ENCODE measurements at places on chromosomes 11 and 22.

DNA sequence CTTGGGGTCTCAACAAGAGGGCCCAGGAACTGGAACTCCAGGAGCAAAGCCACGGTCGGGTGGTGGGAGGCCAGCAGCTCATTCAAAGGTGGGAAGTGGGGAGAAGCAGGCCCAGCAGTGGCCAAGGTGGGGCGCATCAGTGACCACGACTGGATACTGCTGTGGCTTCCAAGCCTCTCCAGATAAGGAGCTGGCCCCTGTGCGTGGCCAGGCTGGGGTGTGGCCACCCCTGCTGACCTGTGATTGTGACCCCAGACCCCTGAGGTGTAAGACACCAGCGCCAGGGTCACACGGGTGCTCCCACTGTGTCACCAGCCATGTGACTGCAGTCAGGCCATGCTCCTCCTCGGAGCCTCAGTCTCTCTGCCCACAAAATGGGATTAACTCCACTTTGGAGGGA, 20.3 kb downstream of the A4GALT start:
- DNase-seq: no peak

- no peak for DNase-seq
These were observed 268.4 kb downstream of the FAM76B start for GRCh38 chr11:95521133-95521542.

DNA sequence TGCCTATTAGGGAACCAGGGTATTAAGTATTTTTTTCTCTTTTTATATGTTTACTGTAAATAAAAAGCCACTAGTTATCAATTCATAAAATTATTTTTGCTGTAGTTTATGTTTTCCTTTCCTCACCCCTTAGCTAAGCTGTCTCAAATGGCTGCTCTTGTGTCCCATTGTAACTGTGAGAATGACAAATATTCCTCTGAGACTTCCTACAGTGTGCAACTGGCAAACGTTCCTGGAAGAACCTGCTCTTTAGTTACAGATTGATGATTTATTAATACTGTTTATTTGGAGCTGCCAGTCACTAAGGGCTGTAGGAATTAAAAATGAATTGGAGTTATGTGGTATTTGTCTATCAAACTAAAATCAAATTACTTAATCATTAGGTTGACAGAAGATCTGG, 675.4 kb upstream of the ARHGAP42 start:
- no peak for DNase-seq

DNA sequence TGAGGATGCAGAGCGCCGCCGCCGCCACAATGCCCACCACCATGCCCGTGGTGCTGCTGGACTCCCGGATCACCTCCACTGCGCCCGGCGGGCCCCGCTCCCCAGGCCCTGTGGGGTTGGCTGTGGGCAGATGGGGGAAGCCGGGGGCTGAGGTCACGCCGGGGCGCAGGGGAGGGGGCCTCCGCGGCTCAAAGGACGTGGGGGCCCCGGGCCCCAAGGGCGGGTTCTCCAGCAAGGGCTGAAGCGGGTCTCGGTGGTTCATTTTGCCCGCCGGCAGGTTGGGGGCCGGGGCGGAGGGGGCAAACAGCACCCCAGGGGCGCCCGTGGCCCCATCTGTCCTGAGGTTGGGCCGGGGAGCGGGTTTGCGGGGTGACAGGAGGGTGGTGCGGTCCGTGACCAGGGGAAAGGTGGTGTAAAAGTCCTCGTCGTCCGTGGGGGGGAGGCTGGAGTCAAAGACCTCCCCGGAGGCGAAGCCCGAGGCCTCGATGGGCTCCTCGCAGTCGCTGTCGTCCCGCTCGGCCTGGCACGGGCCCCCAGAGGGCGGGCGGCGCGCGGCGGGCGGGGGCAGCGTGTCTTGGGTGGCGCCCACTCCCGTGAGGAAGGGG, 16.5 kb downstream of the SLC22A12 start:
- no peak for DNase-seq

GRCh38 chr11:119483341-119483880, 60.4 kb upstream of the THY1 start:
- no peak for DNase-seq

GRCh38 chr22:48556222-48556621, 1271.5 kb downstream of the BRD1 start:
- no peak for DNase-seq

DNA sequence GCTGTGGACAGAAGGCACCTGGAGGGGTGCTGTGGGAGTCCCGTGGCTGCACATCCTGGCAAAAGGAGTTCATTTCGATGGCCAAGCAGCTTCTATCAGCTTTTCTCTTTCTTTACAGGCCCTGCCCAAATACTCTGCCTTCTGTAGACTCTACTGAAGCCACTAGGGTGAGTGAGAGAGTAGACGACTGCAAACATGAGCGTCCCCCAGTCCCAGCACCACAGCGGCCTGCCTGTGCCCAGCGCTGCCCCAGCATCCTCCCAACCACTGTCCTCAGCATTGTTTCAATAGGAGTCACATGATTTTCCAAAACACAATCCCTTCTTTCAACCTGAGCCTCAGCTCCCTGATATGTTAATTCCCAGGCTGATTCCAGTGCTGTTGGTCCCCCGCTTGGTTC, 110.0 kb downstream of the KIRREL3 start:
- DNase-seq: no peak

DNA sequence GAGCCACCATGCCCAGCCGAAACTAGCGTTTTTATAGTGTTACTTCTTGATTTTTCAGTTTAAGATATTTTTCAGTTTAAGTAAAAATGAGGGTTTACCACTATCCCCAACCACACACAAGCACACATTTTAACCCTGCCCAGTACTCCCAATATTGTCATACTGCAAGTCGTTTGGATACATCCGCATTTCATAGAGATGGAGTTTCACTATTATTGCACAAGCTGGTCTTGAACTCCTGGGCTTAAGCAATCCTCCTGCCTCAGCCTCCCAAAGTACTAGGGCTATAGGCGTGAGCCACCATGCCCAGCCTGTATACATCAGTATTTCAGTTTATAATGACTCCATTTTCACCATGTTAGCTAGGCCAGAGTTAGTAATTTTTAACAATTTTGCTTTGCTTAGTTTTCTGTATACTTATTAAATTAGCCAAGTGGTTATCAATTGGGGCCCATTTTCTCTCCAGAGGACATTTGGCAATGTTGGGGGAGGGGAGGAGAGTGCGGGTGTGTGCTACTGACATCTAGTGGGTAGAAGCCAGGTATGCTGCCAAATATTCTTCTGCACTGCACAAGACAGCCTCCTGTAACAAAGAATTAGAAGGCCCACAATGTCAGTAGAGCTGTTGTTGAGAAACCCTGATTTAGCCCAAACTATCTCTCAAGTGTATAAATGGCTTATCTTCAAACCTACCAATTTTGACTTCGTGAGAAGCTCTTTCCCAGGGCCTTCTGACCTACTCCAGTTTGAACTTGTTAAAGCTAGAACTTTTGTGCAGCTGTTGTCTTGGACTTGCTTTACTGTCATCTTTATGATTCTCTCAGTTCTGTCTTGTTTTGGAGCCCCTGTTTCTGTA, 7.3 kb downstream of the USP47 start:
- peak; percentile 41 for DNase-seq

DNA sequence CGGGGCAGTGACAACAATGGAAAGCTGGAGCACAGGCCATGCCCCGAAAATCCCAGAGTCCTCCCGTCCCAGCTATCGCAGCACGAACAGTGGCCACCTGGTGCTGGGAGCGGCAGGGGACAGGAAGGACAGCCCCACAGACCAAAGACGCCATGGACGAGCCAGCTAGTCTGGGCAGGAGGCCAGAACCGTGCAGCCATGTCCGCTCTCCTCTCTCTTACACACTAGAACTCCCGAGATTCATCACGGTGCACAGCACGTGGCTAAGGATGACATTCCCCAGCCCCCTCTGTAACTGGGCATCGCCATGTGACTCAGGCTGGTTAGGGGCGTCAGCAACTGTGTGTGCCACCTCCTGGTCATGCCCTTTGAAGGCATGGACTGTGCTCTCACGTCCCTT, 4.6 kb downstream of the CDPF1 start:
- DNase-seq: peak; percentile 39

- DNase-seq: no peak
These were observed 16.9 kb downstream of the DAGLA start for GRCh38 chr11:61697078-61697502.

DNA sequence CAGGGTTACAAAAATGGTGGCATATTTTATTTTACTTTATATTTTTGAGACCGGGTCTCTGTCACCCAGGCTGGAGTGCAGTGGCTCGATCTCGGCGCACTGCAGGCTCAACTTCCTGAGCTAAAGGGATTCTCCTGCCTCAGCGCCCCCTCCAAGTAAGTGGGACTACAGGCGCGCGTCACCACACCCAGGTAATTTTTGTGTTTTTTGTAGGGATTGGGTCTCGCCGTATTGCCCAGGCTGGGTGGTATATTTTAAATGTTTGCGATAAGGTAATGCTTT, 652 bp upstream of the FOSL1 start:
- DNase-seq: no peak

- no peak for DNase-seq
These were observed 24.0 kb upstream of the ME3 start for GRCh38 chr11:86696451-86696850.

DNA sequence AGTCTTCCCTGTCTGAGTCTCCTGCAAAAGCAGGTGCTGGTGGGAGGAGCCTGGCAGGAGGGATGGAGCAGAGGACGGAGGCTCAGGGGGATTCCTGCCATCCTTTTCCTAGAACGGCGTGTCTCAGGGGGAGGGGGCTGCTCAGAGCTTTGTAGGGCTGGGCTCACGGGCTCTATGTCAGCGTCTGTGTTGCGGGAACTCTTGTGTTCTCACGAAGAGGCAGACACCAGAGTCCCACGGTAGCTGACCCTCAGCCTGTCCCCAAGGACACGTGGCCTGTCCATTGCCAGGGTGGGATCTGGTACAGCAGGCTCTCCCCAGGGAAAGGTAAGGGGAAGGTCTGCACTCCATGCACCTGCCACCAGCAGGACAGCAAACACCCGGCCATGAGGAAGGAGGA, 1505.2 kb downstream of the TBC1D22A start:
- no peak for DNase-seq

GRCh38 chr11:65500387-65501185, 1.7 kb downstream of the MALAT1 start:
- DNase-seq: no peak

- DNase-seq: no peak
These were observed 49.7 kb upstream of the PRODH start for GRCh38 chr22:18985780-18986179.

DNA sequence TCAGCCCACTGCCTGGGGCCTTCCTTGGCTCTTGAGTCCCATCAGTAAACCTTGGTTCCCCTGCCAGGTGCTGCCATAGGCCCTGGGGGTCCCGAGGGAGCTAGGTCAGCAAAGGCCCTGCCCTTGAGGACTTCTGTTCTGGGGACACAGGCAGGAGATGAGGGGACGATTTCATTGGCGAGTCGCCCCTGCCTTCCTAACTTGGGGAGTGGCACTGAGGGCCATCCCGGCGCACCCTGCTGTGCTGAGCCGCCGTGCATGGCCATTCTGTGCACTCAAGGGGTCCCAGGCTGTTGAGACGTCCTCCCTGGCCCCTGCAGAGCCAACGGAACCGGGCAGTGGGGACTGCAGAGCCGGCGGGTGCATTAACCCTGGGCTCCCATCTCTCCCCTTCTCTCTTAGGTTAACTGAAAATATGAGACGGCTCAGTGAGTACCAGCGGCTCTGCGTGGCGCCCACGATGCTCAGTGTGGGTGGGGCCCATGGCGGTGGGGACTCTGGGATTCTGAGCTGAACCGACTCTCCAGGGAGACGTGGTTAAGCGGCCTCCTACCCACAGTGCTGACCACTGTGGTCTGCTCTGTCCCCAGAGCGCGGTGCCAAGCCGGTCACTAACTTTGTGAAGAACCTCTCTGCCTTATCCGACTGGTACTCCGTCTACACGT, 43.4 kb downstream of the GRAMD4 start:
- DNase-seq: no peak

DNA sequence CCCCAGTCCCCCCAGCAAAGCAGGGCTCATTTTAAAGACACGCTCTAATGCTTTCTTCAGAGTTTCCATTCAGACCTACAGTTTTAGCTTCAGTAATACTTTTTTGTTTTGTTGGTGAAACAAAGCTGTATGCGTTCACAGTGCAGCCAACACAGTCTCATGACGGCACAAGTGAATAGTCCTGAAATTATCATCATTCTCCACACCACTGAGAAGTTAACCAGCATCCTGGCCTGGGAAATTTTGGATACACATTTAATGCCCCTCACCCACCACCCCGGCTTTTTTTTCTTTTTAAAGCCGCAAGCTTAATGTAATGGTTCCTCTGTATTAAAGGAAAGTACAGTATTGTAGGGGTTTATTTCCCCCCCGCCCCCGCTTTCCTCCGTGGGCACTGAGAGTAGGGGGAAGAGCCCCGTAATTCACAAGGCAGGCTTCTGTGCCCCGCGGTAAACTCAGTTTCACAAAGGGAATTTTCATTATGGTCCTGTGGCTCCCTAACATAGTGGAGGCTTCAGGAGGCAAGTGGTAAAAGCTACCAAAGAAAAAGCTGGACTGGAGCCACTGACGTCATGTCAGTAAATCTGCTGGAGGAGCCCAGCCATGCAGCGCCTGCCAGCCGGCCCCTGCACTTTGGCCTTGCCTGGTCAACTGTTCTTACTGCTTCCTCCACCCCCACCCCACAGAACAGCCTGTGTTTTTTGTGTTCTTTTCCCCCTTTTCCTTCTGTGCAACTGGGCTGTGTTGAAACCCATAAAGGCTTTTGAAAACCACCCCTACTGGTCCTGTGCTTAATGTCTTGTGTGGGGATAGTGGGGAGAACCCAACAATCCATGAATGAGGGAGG, 18.2 kb downstream of the TEAD1 start:
- peak; percentile 68 for DNase-seq

GRCh38 chr22:33563220-33563964, 356.9 kb downstream of the LARGE1 start:
- no peak for DNase-seq

- DNase-seq: no peak
These were observed 290.0 kb upstream of the LARGE1 start for GRCh38 chr22:34210301-34210700.

GRCh38 chr11:61551634-61552033, 29.2 kb downstream of the SYT7 start:
- DNase-seq: peak; percentile 86

- DNase-seq: no peak
These were observed 2.4 kb upstream of the THRSP start for GRCh38 chr11:78061088-78061920.

- no peak for DNase-seq
These were observed 148.0 kb upstream of the B3GAT1 start for GRCh38 chr11:134560066-134560465.

- DNase-seq: peak; percentile 63
These were observed 16.4 kb upstream of the MRGPRX2 start for GRCh38 chr11:19076744-19077589.

DNA sequence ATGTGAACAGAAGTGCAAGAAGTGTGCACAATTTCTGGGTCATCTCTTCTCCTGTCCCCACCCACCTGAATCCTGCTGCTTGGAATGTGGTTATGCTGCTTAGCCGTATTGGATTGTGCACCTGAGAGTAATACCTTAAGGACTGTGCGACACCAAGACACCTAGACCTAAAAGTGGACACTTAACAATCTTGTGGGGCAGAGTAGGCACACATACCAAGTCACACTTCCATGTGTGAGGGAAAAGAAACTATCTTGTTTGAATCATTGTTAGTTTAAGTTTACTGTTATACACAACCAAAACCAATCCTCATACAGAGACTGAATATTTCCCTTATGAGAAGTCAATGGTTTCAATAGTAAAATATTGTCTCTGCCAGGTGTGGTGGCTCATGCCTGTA, 93.7 kb downstream of the CCDC83 start:
- DNase-seq: no peak
